ENCODE measurements at places on chromosomes 12 and 14.

DNA sequence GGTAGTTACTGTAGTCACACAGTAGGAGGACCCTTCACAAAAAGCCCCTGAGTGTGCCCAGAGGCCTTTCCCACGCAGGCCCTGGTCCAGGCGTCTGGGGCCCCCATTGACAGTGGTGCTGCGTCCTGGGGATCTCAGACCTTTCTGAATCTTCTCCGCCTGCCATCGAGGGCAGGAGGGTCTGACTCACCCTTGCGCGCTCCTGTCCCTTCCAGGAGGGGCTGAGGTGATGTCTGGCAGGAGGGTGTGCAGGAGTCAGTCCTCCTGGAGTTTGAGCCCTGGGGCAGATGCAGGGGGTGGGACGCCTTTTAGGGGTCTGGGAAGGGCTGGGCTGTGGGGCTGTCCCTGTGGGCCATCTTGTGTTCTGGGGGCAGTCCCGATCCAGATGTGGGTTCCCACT, 386.8 kb downstream of the TMEM121 start:
- DNase-seq, result no peak

DNA sequence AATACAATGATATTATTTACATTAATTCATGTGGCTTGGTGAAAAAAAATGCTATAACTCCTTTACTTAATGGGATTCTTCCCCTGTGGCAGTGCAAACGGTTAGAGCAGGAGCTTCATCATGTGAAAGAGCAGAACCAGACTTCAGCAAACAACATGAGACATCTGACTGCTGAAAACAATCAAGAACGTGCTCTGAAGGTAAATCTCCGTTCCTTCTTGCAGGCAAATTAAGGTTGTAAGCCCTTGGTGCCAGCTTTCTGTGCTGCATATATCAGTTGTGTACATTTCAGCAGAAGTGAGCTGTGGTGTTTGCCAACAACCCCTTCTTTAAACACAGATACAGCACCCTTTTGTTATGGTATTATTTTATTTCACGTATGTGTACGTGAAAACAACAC, 171.7 kb downstream of the MIPOL1 start:
- DNase-seq, result no peak

- DNase-seq, result no peak
Measured at GRCh38 chr12:89348894-89349699, 3.2 kb downstream of the DUSP6 start.

GRCh38 chr12:26246483-26247164, 51.3 kb downstream of the SSPN start:
- no peak for DNase-seq

GRCh38 chr14:61498303-61498702, 176.9 kb downstream of the PRKCH start:
- DNase-seq, result no peak

- DNase-seq, result no peak
Measured at GRCh38 chr14:23776296-23776695, 140.1 kb downstream of the DHRS2 start.

- no peak for DNase-seq
Measured at GRCh38 chr14:104227806-104228205, 89.4 kb downstream of the KIF26A start.

Data from erythroblast (primary cell).